Activated effector memory CD4-positive, alpha-beta T cell treated with Interleukin-2 at 50 U/mL for 16 hours (primary cell): ENCODE measurements at places on chromosomes 13 and 19.

GRCh38 chr19:52226652-52227051 lies 36.8 kb downstream of the PPP2R1A start:
- DNase-seq, result no peak

- DNase-seq, result no peak
These were observed 61.7 kb downstream of the COLGALT1 start for GRCh38 chr19:17616961-17617806.

GRCh38 chr13:77378662-77379061 lies 51.8 kb upstream of the MYCBP2 start:
- DNase-seq, result no peak

GRCh38 chr13:106530980-106531481 lies 4.4 kb downstream of the EFNB2 start:
- no peak for DNase-seq

- no peak for DNase-seq
These were observed 312.5 kb upstream of the OBI1 start for GRCh38 chr13:78971355-78972025.

GRCh38 chr13:101267656-101268055 lies 148.7 kb downstream of the NALCN start:
- DNase-seq, result no peak

DNA sequence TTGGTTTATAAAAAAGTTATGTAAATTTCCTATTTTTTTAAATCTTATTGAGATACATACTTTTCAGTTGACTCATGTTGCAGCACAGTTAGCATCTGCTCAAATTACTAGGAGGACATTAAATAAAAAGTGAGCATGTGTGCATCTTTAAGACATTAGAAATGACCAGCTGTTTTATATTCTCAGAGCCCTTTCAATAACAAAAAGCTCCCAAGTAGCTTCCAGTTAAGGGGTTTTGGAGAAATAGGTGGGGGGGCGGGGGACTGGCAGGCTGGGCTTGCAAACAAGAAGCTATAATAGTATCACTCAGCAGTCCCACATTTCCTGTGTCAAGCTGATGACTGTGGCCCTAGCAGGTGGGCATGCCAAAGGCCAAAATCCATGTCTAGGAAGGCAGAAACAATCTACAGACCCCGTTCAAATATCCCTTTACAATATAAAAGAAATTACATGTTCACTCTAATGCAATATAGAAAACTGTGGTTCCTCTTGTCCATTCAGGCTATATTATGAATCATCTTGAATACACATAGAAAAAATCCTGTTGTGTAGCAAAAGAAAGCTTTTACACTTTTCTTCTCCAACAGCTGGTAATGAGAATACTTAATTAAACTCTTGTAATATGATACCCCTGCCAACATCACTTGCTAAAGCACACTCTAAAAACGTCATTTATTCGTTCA lies 1713.2 kb upstream of the SLC10A2 start:
- no peak for DNase-seq

GRCh38 chr13:49503951-49504350 lies 8.2 kb downstream of the PHF11 start:
- no peak for DNase-seq

GRCh38 chr13:103282571-103283450 lies 216.6 kb upstream of the SLC10A2 start:
- DNase-seq, result no peak

DNA sequence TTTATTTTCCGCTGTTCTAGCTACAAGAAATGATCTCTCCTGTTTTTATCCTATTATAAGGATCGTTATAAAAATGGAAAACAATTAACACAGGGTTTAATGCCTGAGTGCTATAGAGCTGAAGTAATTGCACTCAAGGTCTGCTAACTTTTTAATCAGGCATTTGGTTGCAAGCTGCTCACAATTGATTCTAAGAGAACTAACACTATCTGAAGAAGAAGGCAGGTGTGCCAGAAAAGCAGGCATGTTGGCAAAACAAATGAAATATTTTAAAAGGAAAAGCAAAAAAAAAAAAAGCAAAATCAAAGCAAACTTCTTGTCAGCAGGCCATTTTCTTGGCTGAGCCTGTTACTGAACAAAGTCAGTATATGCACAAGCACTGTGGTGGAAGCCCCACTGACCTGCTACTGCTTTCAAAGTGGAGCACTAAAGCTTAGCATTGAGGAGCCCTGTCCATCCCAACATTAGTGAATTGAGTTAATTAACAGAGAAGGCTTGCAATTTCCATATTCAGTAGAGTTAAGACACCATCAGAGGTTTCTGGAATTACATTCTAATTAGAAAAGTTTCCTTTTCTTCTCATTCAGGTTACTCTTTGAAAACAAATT lies 574.2 kb downstream of the PCDH9 start:
- no peak for DNase-seq

GRCh38 chr19:56837004-56837403 lies 3.5 kb downstream of the PEG3 start:
- no peak for DNase-seq

GRCh38 chr13:73702419-73703071 lies 431.7 kb downstream of the KLF12 start:
- peak; percentile 15 for DNase-seq

GRCh38 chr13:44306371-44307192 lies 67.0 kb upstream of the SERP2 start:
- DNase-seq, result no peak

- no peak for DNase-seq
These were observed 34.3 kb downstream of the NAA16 start for GRCh38 chr13:41345165-41345913.

- DNase-seq, result no peak
These were observed 32.5 kb upstream of the STARD13 start for GRCh38 chr13:33318037-33318436.

DNA sequence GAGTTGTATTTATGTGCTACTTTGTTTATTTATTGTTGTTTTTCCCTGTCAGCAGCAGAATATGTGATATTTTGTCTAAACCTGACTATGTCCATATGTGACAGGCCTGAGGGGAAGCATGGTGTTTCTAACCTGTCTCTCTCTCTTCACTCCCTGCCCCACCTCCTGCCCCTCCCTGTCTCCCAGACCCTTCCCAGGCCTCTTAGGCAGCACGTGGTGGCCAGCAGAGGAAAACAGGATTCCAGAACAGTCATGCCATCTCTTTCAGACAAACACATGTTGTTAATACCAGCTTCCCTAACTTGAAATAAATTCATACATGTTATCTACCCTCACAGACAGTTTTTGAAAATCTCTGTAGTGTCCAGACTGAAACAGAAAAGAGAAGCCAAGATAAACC lies 31.0 kb upstream of the ATP11A start:
- DNase-seq, result no peak

GRCh38 chr13:30725326-30726085 lies 9.8 kb upstream of the ALOX5AP start:
- no peak for DNase-seq

GRCh38 chr13:113095146-113096051 lies 10.2 kb upstream of the F7 start:
- no peak for DNase-seq

- no peak for DNase-seq
These were observed 15.6 kb downstream of the CAPS start for GRCh38 chr19:5929625-5930024.

DNA sequence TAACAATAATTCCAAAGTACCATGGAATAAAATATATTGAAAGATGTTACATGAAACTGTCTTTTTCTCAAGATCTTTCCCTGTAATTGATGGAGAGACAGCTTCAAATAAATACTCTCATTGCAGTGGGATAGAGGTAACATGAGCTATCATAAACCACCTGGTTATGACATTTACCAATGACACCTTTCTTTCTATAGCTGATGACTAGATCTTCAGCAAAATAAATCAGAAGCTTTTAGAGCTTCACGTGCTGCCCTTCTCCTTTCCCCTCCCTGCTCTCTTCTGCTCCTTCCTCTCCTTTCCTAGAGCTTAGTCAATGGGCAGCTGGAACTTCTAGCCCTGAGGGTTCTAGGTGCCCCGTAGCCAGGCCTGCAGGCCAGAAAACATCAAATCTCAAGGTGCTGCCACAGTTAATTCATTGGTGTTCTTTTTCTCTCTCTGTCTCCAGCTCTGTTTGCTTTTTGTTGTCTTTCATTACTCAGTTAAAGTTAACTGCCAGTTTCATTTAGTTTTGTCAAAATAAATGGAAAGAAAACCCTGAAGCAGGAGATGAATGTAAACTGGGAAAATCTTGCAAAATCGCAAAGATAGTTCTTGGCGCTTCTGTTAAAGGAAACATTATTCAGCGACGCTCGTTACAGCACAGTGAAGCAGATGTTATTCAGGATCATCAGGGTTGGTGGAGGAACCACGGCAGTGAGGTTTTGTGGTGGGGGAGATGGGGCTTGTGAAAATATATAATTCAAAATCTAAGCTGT lies 8.3 kb upstream of the METTL21C start:
- DNase-seq, result no peak

DNA sequence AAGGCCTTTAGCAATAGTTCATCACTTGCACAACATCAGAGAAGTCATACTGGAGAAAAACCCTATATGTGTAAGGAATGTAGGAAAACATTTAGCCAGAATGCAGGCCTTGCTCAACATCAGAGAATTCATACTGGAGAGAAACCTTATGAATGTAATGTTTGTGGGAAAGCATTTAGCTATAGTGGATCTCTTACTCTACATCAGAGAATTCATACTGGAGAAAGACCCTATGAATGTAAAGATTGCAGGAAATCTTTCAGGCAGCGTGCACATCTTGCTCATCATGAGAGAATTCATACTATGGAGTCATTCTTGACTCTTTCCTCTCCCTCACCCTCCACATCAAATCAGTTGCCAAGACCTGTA lies 19.8 kb downstream of the ZNF583 start:
- no peak for DNase-seq

GRCh38 chr13:48492096-48492440 lies 40.8 kb downstream of the RCBTB2 start:
- peak; percentile 15 for DNase-seq

DNA sequence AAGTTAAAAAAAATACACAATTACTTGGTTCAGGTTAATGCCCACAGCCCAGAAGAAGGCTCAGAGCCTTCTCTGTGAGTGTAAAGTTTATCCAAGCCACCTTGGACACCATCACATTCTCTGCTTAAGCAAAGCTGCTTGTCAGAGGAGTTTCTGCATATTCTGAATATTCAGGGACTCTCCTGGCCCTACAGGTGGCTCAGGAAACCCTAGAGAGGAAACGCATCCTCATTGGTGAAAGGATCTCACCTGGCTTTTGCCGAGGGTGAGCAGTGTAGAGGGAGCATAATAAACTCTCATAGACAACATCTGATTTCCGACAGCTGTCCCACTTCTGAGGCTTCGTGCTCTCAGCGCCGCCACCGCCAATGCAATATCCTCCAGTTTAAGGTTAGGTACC lies 239.9 kb upstream of the TSHZ3 start:
- DNase-seq, result no peak

DNA sequence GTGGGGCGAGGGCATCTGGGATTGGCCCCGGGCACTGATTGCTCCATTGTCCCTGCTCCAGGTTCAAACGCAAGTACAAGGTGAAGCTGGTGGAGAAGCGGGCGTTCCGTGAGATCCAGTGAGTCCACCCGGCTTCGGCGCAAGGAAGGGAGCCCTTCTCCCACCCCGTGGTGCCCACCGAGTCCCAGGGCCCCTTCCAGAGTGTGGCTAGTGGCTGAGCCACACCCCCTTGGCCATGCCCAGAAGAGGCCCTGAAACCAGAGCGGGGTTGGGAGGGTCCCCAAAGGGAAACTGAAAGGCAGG lies 11.2 kb downstream of the NOP53 start:
- no peak for DNase-seq

- no peak for DNase-seq
These were observed 11.4 kb upstream of the USP12 start for GRCh38 chr13:27182844-27183497.

- no peak for DNase-seq
These were observed 63.6 kb upstream of the NFIC start for GRCh38 chr19:3302755-3303154.

GRCh38 chr19:46372901-46373490 lies 26.1 kb downstream of the PPP5C start:
- no peak for DNase-seq

- DNase-seq, result no peak
These were observed 72.9 kb downstream of the FGF14 start for GRCh38 chr13:102328909-102329308.

DNA sequence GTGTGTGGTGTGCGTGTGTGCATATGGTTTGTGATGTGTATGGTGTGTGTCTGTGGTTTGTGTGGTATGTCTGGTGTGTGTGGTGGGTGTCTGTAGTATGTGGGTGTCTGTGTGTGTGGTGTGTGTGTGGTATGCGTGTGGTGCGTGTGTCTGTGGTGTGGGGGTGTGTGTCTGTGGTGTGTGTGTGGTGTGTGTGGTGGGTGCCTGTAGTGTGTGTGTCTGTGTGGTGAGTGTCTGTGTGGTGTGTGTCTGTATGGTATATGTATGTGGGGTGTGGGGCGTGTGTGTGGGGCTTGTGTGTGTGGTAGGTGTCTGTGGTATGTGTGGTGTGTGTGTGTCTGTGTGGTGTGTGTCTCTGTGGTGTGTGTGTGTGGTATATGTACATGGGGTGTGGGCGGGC lies 300.7 kb downstream of the TEX29 start:
- DNase-seq, result no peak

- DNase-seq, result no peak
These were observed 222.1 kb downstream of the MZT1 start for GRCh38 chr13:72505376-72505775.

DNA sequence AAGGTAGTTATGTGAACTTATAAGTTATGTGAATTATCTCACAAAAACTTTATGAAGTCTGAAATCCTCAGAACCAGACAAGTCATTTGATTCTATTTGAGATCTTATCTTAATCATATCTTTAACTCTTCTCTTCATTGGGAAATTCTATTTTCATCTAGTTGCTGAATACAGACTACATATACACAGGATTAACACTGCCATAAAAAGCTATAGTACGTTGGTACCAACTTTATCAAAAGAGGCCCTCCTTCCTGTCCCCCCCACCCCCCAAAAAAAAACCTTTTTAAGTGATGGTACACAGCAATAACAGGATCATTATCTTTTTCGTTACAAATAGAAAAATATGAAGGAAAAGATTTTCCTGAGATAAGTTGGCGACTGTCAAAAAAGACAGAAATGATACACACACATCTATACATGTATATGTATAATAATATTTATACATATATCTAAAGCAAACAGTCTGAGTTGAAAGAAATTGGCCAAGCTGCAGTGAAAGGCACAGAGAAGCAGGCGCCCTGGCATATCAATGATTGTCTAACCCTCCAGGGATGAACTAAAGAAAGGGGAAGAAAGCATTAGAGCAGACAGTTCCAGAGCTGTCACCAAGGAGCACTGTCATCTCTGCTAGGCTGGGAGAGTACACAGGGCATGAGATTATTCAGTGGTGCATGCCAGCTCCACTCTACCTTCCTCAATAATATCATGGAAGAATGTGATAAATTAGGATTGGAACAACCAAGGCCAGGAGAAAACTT lies 116.7 kb downstream of the KLF12 start:
- no peak for DNase-seq

DNA sequence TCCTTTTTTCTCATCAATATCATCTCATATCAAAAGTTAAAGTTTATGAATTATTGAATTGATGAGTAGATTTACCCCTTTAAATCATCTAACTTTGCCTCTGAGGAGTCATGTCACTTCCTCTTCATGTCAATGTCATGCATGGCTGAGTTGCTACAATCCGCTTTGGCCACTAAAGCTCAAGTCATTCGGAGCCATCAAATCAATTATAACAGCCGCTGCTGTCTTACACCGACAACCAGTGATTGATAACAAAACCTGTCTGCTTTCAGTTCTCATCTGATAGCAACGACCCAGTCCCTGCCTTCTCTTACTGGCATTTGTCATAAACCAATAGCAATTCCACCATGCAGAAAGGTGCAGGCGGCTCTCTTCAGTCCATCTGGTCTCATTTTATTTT lies 429.3 kb downstream of the DIAPH3 start:
- no peak for DNase-seq
